ENCODE measurements at places on chromosomes 16 and 17.

GRCh38 chr16:16879567-16880251, 500.8 kb downstream of the NPIPA7 start:
- no peak for DNase-seq

- DNase-seq, result no peak
These were observed 46.6 kb downstream of the PECAM1 start for GRCh38 chr17:64343833-64344637.

GRCh38 chr17:40402668-40403067, 15.0 kb downstream of the TOP2A start:
- DNase-seq, result no peak

GRCh38 chr17:69245617-69246016, 17.0 kb upstream of the ABCA10 start:
- DNase-seq, result no peak

- DNase-seq, result no peak
These were observed 116.5 kb downstream of the SALL1 start for GRCh38 chr16:51034481-51035109.
